Stimulated activated CD4-positive, alpha-beta T cell treated with anti-CD3 and anti-CD28 coated beads, TNF-alpha, amount 100 ng/mL, for 24 hours (primary cell): ENCODE measurements at places on chromosomes 2 and 18.

DNA sequence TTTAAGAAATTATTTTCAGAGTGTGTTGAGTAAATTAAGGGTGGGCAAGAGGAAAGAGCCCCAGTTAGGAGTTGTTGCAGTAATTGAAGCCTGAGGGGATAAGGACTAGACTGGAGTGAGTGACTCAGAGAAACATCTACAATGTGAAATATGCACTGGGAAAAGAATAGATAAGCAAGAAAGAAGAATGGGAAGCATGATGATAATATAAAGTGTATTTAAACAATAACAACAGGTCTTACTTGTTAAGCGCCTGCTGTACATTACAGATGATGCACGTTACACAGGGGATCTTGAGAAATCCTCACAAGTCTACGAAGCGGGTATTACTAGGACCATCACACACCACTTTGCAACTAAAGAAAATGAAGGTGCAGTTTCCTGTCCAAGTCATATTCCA is 73.6 kb upstream of the STK17B start:
- no peak for DNase-seq

DNA sequence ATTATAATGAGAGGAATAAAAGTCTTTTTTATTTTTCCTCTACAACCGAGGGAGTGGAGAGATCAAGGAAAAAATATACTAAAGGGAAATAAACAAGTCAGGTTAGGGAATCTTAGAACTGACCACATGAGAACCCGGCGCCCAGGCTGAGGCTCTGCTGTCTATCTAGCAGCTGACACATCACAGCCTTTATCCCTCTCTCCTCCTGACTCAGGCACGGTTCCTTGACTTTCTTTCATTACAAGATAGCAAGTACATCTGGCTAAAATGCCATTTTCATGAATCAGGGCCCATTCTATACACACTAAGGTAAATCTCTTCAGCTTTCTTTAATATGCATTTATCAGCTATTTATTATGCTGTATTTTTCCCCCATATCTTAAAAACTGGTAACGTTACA is 296.0 kb downstream of the TMX3 start:
- DNase-seq, result no peak

- DNase-seq, result no peak
Measured at GRCh38 chr2:128091726-128092080, 703 bp downstream of the UGGT1 start.

- no peak for DNase-seq
Measured at GRCh38 chr18:61785588-61785987, 107.2 kb downstream of the RNF152 start.

GRCh38 chr2:15043336-15044058 is 411.0 kb downstream of the LRATD1 start:
- DNase-seq, result no peak

DNA sequence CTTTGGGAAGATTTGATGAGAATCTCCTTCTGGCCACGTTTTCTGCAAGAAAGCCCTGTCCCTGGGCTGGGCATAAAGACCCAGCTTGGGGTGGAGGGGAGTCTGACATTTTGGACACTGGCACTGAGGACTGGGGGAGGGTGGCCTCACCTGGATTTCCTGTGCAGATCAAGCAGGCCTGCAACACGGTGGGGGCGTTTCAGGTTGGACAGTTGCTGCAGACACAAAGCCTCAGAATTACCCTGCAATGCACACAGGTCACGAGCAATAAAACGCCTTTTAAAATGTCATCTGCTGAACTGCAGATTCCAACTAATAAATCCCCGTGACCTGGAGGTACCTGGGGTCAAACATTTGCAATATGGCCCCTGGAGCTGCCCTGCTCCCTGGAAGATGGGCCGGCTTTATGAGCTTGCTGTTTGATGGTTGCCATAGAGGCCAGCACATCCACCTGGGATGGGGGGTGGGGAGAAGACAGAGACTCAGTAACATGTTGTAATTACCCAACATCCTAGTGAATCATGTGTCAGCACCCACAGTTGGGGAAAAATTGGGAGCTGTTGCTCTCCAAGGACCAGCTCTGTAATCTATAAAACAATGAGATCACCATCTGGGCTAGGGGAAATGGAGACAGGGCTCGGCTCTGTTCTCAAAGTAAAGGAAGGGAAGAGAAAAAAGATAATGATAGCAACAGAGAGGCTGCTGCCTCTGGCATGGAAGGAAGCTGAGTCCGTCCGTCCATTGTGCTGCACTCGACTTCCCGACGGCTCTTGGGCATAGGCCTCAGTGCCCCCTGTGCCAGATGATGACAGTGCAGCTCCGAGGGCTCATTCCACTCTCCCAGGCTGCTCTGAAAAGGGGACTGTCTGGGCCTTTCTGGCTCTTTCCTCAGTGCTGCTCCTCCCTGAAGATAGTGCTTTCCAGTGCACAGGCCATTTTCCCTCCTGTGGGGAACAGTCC is 340.3 kb downstream of the CYRIA start:
- DNase-seq, result no peak

DNA sequence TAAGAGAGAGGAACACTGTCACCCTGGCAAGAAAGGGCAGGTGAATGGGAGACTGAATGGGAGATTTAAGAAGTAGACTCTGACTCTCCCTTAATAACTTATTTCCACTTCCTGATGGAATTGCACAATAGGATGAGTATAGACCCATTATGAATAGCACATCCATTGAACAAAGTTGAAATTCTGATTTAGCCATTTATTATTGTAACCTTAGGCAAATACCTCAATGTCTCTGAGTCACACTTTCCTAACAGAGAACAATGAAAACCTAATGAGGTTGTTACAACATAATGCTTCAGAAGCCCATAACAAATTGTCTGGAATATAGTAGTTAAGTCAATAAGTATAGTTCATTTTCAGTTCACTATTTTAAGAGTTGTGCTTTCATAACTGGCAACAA is 78.9 kb downstream of the NRXN1 start:
- DNase-seq, result no peak

DNA sequence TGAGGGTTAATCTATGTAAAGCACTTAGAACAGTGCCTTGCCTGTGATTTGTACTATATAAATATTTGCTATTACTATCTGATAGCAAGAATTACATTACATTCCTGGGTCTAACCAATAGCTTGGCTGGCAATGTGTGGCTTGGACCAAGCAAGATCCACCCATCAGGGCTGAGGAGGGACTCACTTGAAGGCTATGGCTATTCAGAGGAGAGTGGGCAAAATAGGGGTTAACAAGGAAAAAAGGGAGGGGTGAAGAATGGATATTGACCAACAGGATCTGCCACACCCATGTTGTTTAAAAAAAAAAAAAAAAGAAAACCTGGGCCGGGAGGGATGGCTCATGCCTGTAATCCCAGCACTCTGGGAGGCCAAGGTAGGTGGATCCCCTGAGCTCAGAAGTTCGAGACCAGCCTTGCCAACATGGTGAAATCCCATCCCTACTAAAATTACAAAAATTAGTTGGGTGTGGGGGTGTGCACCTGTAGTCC is 20.0 kb upstream of the TMBIM1 start:
- no peak for DNase-seq

DNA sequence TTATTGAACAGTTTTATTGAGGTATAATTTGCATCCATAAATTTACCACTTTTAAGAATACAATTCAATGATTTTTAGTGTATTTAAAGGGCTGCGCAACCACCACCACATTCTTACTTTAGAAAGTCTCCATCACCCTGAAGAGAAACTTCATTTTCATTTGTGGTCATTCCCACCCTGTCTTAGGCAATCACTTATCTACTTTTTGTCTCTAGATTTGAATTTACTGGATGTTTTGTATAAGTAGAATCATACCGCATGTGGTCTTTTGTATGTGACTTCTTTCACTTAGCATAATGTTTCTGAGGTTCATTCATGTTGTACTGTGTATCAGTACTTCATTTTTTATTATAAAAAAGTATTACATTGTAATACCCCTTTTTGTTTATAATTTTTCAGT is 17.9 kb upstream of the SLC4A10 start:
- DNase-seq, result no peak
